ENCODE measurements at places on chromosomes 13 and 19. TPM values are rescaled to one million over a fixed set of nuclear protein-coding genes. Genes with fewer than 3 reads are reported as not detected.
A peak's percentile ranks its signal among the peaks of the same experiment; 100 is the strongest.

DNA sequence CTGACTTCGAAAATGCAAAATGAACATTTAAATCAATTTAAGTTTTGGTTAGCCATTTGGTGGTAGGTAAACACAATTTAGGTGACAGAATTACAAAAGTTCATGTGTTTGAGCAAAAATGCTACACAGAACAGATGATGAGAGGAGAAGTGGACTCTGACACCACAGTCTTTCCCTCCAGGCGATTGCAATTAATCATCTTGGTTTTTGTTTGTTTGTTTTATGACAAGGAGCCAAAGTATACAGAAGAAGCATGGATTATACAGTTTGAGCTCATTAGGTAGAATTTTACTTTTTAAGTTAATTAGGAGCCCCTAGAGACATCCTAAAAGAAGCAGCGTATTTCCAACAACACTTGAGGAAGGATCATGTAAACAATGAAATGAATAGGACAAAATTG lies 49.3 kb upstream of the FREM2 start:
- no peaks in the 10 kb centered on the region for H3K27me3 ChIP-seq
- DNase-seq, result no peak
- H3K27ac ChIP-seq, result no peak overlapping the region
- H3K4me1 ChIP-seq, result no peaks in the 10 kb centered on the region
- H3K4me3 ChIP-seq, result no peak overlapping the region

GRCh38 chr13:28100150-28101121 lies at the start of gene FLT3:
FLT3 (minus strand) TSS chr13:28100576; CDS start chr13:28100510, 66 bp downstream.
- peak within 1 kb of the TSS; percentile 50 for H3K4me3 ChIP-seq
- no peaks in the 10 kb centered on the region for H3K36me3 ChIP-seq
- H3K4me1 ChIP-seq, result peaks cover 14% of the 10 kb centered on the region
- DNase-seq, result peak; percentile 58
- no peak within 1 kb of the TSS for H3K27ac ChIP-seq

GRCh38 chr13:23320926-23321534 lies 112.5 kb downstream of the SACS start:
- no peaks in the 10 kb centered on the region for H3K27me3 ChIP-seq
- DNase-seq, result no peak
- H3K4me3 ChIP-seq, result peak overlapping the region; percentile 31
- H3K4me1 ChIP-seq, result peaks cover 17% of the 10 kb centered on the region
- H3K27ac ChIP-seq, result peak overlapping the region; percentile 20

DNA sequence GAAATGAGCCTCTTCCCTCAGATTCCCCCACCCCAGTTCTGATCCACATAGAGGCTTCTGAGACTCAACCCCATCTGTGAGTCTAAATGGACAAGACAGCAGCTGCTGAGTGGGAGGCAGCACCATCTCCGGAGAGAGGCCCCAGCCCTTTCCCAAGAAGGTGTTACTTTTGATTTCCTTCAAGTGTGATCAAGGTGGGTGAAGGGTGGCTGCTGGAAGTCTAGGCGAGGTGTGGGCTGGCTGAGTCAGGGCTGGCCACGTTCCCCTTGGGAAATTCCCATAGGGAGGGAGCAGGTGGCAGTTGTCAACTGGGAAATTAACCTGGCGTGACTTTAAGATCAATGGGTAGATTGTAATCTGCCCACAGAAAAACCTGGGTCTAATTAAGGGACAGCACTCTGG lies 148.0 kb downstream of the FOXO1 start:
- no peak for DNase-seq
- no peak overlapping the region for H3K4me3 ChIP-seq
- no peak overlapping the region for H3K27ac ChIP-seq
- H3K4me1 ChIP-seq, result no peaks in the 10 kb centered on the region

DNA sequence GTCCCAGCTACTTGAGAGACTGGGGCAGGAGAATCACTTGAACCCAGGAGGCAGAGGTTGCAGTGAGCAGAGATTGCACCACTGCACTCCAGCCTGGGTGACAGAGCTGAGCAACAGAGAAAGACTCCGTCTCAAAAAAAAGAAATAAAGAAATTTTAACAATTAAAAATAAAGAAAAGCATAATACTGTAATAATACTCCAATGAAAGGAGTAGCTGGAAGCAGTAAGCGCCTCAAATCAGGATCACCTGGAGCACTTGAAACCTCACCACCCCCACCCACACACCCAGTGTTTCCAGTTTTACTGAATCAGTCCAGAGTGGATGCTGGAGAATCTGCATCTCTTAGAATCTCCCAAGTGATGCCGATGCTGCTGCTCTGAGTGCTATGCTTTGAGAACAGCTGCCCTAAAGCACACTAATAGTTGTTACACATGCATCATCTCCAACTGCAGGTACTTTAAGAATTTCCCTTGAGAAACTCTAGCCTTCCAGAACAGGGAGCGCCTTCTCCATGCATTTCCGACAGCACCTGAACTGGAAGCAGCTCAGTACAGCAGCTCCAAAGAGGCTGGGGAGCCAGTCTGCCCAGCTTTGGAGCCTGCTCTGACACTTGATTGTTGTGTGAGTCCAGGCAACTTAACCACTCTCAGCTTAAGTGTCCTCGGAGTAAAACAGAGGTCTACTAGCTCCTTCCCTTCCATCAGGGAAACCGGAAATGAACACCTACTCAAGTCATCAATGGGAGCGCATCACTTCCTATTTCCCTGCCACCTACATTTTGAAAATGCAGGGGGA lies 2.9 kb downstream of the ABCC4 start:
- peaks cover 49% of the 10 kb centered on the region for H3K4me1 ChIP-seq
- H3K27me3 ChIP-seq, result no peaks in the 10 kb centered on the region
- H3K27ac ChIP-seq, result peak overlapping the region; percentile 37
- H3K4me3 ChIP-seq, result no peak overlapping the region

- no peak overlapping the region for H3K27ac ChIP-seq
- no peak for DNase-seq
- no peaks in the 10 kb centered on the region for H3K36me3 ChIP-seq
- H3K4me3 ChIP-seq, result no peak overlapping the region
- H3K27me3 ChIP-seq, result no peaks in the 10 kb centered on the region
Measured at GRCh38 chr19:28074773-28075172, 1138.2 kb downstream of the UQCRFS1 start.

- peaks cover 29% of the 10 kb centered on the region for H3K36me3 ChIP-seq
- peak; percentile 86 for DNase-seq
- H3K27ac ChIP-seq, result no peak overlapping the region
- H3K4me3 ChIP-seq, result no peak overlapping the region
- H3K27me3 ChIP-seq, result peaks cover 24% of the 10 kb centered on the region
Measured at GRCh38 chr19:55088543-55089341, 13.1 kb downstream of the EPS8L1 start.

DNA sequence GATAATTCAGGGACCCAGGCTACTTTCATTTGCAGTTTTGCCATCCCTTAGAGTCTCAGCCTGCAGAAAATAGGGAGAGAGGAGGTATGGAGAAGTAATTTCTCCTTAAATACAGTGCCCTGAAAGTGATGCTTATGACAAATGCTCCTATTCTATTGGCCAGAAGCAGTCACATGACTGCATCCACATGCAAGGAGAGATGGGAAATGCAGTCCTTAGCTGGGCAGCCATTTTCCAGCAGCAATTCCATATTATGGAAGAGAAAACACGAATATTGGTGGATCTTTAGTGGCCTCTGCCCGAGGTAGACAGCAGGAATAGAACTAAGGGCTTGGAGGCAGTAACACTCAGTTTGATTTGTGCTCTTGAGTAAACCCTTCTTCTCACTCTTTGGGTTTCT lies 39.4 kb downstream of the VAV1 start:
- H3K27me3 ChIP-seq, result no peaks in the 10 kb centered on the region
- no peaks in the 10 kb centered on the region for H3K36me3 ChIP-seq
- H3K4me1 ChIP-seq, result no peaks in the 10 kb centered on the region
- no peak overlapping the region for H3K4me3 ChIP-seq
- no peak overlapping the region for H3K27ac ChIP-seq

GRCh38 chr13:102131246-102131645 lies 270.6 kb downstream of the FGF14 start:
- DNase-seq, result no peak
- H3K36me3 ChIP-seq, result no peaks in the 10 kb centered on the region
- no peak overlapping the region for H3K27ac ChIP-seq
- H3K4me1 ChIP-seq, result peaks cover 9% of the 10 kb centered on the region
- no peak overlapping the region for H3K4me3 ChIP-seq

- H3K36me3 ChIP-seq, result no peaks in the 10 kb centered on the region
- no peak overlapping the region for H3K4me3 ChIP-seq
- DNase-seq, result no peak
Measured at GRCh38 chr19:45960595-45961235, 12.9 kb downstream of the NOVA2 start.

SMIM44 gene
- total RNA-seq, result not detected

CKM gene
- total RNA-seq, result 0.24 TPM

Measured in lower lobe of right lung (tissue), 2 donors.